Bronchial epithelial cell (primary cell): ENCODE measurements at places on chromosomes 4 and X.
A peak's percentile ranks its signal among the peaks of the same experiment; 100 is the strongest.

DNA sequence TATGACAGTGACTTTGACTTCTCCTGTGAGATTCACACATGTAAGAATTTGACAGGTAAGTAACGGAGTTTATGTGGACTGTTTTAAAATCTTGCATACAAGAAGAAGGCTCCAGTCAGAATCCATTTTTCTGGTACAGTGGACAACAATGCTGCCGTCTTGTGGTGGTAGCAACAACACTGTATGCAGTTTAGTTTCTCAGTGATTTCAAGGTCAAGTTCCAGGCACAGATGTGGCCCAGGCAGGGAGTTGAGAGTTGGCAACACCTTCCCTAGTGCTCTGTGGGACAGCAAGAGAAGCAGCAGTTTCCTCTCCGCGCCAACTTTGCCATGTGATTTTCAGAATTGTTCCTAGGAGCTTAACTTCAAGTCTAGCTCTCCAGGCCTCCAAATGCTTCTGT lies 56.0 kb upstream of the STPG2 start:
- no peak for DNase-seq

- DNase-seq, result no peak
Measured at GRCh38 chrX:129957241-129958082, 25.0 kb upstream of the BCORL1 start.

GRCh38 chr4:33482773-33483172 lies 2761.5 kb downstream of the ARAP2 start:
- DNase-seq, result peak; percentile 48

GRCh38 chrX:8629871-8630270 lies 102.1 kb downstream of the ANOS1 start:
- DNase-seq, result peak; percentile 91

GRCh38 chr4:142927721-142928120 lies 81.6 kb upstream of the INPP4B start:
- DNase-seq, result no peak

- peak; percentile 86 for DNase-seq
Measured at GRCh38 chr4:114077610-114078009, 98.2 kb upstream of the ARSJ start.

DNA sequence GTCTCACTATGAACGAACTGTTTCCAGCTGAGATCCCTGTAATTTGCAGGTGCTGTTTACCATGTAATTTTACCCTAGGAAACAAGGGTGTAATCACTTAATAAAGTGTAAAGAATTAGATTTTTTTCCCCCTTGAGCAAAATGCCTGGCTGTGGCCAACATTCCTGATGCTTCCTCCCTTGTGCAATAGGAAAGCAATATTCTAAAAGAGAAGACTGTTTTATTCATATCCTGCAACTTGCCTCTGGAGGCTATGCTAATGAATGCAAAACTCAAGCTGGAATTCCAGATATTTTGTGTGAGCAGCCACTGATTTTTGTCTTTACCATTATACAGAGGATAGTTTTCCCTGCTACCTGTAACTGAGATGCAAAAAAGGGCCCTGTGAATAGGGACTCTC lies 98.0 kb downstream of the AWAT2 start:
- DNase-seq, result no peak

GRCh38 chrX:111133389-111133788 lies 37.4 kb downstream of the PAK3 start:
- peak; percentile 59 for DNase-seq

- DNase-seq, result no peak
Measured at GRCh38 chr4:183988874-183989273, 83.8 kb downstream of the STOX2 start.

DNA sequence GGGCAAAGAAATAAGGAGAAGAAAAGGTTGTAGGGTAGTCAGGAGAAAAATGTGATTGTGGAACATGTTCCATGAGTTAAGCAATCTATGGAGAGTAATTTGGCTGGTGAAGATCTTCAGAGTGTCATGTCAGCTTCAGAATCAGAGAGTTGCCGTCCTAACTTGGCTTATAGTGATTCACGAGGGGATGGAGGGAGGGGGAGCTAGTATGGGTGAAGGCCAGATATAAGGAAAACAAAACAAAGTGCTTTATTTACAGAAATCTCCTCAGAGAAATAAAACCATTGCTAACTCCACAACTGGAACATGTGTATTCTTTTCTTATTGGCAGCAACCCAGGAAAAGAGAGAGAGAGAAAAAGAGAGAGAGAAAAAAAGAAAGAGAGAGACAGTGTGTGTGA lies 256.5 kb upstream of the NRK start:
- DNase-seq, result no peak

DNA sequence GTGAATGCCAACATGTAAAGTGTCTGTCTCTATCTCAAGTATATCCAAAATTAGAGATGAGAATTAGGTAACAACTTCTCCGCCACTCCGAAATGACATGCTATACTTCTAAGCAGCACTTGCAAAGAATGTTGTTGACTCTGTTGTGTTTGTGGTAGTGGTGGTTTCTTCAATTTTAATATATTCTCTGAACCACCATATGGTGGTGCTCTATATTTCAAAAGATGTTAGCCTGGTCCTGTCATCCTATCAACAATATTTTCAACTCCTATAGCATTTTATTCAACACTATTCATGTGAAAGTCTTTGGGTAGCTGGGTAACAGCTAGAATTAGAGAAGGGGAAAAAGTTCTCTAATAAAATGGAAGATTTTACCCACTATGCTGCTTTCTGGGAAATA lies 1622.8 kb upstream of the IGFBP7 start:
- no peak for DNase-seq

DNA sequence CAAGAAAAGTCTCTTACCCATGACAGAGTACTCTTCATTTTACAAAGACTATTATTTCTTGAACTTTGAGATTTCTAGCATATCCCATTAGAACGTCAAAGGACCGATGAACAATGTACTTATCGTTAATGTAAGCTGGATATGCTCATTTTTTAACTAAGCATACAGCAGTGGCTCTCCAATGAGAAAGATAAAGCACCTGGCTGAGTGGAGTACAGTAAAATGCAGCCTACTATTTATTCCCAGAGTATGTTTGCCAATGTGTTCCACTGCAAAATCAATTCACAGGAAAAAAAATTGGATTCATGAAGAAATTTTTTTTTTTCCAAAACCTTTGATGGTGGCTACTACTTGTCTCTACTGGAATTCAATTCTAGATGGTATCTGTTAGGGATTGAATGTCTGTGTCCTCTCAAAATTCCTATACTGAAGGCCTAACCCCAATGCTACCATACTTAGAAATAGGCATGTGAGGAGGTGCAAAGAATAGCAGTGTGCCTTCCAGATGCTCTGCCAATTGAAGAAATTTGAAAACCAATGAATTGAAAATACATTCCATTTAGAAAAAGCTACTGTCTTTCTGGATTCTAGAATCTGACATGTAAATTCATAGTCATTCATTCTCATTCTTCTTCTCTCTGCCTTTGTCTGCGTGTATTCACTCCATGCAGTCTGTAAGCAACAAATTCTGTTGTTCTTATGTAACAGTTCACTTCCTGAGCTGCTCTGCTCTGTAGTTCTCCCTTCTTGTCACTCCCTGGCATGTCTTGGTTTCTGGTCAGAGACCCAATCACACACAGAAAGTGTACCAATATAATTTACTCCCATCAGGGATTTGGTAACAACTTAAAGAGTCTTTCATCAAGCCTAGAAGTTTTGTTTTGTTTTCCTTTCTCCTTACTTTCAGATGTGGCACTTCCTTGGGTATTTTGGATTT lies 61.4 kb downstream of the PAPSS1 start:
- no peak for DNase-seq

GRCh38 chr4:70927502-70928137 lies 25.5 kb downstream of the MOB1B start:
- DNase-seq, result no peak

GRCh38 chrX:112654871-112655270 lies 24.9 kb downstream of the LHFPL1 start:
- no peak for DNase-seq

- DNase-seq, result no peak
Measured at GRCh38 chr4:153945704-153946103, 156.8 kb upstream of the SFRP2 start.

DNA sequence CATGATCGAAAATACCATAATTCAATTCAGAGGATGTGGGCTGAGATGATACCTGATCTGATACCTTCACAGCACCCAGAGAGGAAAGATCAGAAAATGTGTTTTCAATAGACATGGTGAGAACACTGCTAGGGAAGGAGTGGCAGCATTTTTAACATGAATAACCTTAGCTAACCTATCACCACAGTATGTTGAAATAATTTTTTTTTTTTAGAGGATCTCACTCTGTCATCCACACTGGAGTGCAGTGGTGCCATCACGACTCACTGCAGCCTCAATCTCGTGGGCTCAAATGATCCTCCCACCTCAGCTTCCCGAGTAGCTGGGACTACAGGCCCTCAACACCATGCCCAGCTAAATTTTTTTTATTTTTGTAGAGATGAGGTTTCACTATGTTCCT lies 90.5 kb upstream of the RAPGEF2 start:
- DNase-seq, result peak; percentile 78

DNA sequence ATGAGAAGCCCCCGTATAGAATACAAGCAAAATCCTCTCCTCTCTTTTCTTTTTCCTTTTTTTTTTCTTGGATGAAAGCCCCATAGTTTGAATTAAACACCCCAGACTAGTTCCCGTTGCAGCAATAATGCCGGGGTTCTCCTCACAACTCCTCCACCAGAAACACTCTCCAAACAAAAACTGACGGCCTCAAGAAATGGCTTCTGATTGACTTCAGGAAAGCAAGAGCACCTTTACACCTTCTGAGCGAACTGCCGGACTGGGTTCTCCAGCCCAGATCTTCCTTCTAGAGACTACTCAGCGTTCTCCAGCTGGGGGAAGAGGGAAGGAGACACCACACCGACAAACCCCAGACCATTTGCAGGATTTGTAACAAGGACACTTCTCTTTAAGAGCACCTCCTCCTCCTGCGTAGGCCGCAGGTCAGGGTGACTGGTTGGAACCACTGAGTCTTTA lies 4.0 kb downstream of the HAND2 start:
- no peak for DNase-seq

DNA sequence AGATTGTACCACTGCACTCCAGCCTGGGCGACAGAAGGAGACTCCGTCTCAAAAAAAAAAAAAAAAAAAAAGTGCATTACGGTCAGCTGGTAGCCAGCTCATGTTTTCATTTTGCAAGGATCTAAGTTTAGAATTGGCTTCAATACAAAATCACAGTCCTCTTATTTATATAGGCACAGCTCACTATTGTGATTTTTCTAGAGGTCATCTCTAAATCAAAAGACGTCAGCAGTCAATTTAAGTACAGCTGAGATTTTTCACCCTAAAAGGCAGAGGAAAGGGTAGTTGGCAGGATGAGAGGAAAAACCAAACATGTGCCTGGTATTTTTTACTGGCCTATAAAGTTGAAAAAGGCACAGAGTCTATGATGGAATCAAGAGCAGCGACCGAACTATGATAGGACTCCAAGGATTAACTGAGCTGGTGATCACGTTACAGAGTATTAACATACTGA lies 30.8 kb downstream of the ASB5 start:
- DNase-seq, result no peak
